ENCODE measurements at places on chromosomes 3 and 15.

DNA sequence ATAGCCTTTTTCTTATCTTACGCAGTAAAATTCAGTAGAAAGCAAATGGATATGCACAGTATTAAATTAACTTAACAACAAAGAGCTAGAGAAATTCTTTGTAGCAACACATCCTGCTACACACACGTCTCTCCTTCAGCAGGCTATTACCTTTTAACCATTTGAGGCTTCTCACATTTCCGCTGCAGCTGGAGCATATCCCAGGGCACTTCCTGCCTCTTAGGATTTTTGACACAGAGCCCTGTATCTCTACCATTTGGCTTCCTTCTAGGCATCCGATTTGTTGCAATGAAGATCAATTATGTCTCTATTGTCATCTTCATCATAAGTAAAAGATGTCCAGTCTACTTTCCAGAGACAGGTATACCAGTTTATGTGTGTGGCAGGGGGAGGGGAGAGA lies 292.4 kb upstream of the CBLB start:
- no peak for DNase-seq

DNA sequence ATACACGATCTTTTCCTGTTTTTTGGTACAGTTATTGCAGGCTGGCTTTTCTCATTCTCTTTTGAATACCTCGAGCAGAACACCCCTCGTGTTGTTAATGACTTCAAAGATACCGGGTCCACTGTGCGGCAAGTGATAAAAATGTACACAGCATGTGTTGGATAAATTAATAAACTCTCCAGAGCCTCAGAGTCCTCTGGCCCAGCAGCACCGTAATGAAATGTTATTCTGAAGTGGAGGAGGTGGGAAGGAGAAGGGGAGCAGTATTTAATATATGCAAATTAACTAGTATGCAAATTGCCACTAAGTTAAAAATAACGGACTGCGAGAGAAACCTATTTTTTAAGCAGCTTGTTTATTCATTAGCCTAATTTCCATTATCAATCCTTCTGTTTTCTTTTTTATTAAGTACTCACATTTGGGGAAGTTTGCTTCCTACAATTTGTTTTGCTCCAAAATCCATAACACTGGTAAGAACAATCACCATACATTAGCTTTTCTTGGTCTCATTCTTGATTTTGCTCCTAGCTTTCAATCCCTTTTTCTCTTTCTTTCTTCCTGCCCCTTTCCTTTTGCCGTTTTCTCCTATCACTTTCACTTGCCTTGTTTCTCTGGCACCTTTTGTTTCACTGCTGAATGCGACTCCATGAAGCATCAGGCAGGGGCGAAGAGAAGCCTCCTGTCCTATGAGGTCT lies 462.3 kb upstream of the PPP2R3A start:
- DNase-seq = no peak

- no peak for DNase-seq
Measured at GRCh38 chr3:127221037-127221436, 28.1 kb downstream of the PRR23E start.

DNA sequence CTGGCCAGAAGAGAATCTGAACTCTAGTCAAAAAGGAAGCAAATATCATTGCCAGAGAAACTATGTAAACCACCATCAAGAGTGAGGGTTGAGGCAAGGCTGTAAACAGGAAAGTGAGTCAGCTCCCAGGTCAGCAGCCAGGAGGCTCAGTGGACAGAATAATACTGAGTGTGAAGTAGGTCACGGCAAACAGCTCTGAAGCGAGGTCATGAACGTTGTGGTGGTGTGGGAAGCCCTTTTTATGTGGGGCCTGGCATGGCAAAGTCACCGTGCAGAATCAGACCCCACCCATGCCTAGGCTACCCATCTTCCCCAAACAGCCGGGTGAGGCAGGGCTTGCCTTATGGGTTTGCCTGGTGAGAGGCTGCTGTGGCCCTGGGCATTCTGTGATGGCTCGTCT lies 43.9 kb downstream of the THBS1 start:
- no peak for DNase-seq

DNA sequence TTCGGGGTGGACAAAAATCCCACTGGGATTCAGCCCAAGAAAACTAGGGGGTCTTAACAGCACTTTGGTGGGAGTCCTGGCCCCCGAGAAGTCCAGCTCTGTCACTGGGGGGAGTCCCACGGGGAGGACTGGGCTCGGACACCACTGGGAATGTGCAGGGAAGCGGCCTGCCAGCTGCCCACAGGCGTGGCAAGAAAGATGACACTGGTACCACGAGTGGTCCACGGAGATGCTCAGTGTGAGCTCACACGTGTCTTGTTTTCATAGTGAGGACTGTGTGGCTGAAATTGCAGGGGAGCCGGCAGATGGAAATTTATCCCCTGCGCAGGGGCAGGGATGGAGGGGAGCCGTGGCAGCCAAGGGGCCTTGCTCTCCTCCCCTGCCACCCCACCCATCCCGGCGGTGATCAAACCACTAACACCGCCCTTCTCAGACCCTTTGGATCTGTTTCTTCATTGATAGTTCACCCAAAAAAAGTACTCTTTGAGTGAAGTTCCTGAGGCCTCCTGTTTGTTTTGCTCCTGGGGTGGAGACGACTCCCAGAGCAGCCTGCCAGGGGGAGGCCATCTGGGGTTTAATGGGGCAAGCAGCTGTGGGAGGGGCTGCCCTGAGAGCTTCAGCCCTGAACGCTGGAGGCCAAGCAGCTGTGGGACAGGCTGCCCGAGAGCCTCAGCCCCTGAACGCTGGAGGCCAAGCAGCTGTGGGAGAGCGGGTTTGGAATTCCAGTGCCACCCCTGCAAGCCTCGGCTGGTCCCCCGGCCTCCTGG lies 130.9 kb downstream of the LRRK1 start:
- peak; percentile 4 for DNase-seq

DNA sequence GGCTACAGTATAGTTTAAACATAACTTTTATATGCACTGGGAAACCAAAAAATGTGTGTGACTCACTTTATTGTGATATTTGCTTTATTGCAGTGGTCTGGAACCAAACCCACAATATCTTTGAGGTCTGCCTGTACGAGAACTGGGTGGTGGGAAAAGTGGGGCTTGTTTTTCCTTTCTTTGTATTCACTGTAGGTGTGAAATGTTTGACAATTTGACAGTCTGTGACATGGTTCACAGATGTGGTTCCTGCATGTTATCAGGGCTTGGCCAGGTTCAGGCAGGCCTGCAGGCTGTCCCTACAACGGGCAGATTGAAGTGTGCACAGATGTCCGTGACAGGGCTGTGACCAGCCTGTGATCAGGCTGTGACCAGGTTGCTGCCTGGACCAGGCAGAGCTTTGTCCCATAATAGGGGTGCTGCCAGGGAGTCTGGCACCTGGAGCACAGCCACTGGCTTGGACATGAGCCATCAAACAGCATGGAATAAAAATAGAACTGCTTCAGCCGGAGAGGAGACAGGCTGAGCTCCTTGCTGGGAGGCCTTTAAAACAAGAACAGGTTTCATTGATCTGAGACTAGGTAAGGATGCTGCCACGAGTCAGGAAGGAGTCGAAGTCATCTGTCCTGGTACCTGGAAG lies 61.0 kb downstream of the KLF13 start:
- peak; percentile 87 for DNase-seq

DNA sequence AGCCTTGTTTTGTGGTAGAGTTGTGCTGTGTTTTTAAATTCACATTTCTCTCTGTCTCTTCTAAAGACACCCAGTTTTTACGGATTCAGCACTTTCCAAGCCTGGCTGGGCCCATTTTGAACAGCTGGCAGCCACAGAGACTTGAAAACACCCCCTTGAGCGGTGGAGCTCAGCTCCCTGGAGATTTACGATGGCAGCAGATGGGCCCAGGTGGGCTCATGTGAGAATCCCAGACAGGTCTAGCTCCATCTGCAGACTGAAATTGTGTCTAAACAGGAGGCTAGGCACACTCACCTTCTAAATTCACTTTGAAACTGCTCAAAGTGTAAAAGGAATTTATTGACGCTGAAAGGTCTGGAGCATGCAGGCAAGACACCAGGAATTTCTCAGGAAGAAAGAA lies 232.0 kb upstream of the HES1 start:
- no peak for DNase-seq

DNA sequence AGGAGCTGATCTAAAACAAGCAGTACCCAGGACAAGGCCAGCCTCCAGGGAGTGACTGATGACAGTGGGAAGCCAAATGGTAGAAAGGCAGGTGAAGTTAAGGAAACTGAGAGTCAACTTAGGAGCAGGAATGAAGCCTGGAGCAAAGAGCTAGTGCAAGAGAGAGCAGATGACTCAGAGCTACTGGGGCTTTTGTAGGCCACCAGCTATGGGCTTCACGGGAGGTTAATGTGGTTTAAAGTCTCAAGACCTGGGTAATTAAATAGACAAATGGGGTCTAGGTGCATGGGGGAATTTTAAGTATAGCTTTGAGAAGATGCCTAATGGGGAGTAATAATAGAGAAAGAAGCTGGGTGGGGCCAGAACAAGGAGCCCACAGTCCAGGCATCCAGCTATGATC lies 3.1 kb downstream of the CD86 start:
- no peak for DNase-seq

- no peak for DNase-seq
Measured at GRCh38 chr3:81516042-81516441, 245.4 kb downstream of the GBE1 start.

DNA sequence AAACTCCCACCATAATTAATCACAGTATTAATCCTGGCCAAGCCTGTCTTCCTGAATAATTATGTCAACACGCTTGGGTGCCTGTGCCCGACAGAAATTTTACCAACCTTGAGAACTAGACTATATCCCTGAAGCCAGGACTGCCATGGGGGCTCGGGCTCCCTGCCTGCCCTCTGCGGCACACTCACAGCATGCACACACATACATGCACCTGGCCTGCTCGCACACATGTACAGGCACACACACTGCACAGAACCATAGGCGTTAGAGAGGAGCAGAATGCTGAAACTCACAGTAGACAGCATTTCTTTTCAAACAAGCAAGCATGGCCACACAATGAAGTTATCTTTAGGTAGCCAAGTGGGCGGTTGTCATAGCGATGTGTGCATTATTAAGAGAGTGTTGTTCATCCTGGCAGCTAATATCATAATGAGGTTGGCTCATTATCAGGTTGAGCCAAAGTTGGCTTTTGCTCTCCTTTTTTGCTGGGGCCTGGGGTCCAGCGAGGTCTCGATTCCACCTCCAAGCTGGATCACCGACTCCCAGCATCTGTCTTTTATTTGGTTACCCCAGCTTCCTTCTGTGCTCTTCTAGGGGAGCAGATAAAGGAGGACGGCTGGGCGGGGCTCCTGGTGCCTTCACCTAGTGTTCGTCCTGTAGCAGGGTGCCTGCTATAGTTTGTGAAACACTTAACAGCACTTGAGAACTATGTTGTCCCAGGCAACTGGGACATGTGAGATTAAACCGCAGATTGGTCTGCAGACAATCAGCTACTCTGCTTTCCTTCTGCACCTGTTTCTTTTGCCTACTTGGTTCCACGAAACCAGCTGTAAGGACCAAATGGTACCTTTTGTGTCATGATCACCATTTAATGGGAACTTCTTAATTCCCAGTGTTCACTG lies 91.4 kb downstream of the ZNF621 start:
- DNase-seq = no peak

GRCh38 chr3:69865925-69866679 lies 126.8 kb downstream of the MITF start:
- peak; percentile 61 for DNase-seq

DNA sequence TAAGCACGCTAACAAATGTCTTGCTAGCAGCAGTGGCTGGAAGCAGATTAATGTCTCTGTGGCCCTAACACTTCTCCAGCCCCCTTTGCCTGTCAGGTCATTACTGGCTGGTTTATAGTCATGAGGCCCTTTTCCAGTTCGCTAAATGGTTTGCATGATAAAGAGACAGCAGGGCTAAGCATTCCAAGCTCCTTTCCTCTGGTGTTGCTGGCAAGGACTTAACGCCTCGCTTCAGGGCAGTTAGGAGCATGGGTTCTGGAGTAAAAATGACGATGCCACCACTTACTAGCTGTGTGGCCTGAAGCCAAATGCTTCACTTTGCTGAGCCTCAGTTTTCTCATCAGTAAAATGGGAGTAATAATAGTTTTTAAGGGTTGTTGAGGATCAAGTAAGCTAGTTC lies 185.9 kb downstream of the MEGF11 start:
- DNase-seq = no peak

DNA sequence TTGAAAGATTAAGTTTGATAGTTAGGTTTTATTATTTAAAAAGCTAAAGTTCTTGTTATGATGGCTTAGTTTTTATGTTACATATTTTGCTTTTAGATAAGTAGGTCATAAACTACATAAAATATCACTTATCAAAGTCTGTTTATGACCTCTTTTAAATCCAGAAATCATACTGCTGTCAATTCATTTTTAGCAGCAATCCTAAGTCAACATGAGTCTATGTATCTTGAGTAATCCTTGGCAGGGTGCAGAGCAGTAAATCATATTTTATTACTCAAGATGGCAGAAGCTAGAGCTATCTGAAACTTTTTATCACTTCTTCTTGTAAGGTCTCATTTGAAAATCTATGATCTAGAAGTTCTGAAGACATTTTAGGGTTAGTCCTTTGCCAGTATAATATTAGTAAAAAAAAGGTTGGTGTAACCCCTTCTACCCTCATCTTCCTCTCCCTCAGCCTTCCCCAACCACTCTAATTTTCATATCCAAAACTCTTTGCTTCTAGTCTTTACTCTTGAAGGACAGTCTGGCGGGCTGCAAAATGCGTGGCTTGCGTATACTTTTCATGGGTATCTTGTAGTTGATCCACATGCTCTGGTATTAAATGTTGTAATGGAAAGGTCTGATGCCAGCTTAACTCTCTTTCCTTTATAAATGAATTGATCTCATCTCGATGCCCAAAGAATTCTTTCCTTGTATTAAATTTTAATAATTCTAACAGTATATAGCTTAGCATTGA lies 134.0 kb upstream of the THRB start:
- DNase-seq = no peak

DNA sequence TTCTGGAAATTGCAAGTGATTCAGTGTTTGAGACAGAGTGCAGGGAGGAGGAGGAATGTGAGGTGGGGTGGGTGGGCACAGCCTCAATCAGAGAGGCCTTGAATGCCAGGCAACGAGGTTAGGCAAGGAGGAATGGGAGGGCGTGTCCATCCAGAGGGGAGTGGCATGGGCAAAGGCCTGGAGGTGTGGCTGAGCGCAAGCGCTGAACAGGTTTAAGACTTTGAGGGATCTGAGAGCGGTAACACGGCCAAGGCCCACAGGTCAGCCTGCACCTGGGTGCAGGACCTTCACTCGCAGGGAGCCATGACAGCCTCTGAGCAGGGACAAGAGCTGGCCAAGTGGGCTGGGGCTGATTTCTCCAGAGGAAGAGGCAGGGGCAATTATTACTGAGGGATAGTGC lies 125.9 kb downstream of the TPRA1 start:
- no peak for DNase-seq

DNA sequence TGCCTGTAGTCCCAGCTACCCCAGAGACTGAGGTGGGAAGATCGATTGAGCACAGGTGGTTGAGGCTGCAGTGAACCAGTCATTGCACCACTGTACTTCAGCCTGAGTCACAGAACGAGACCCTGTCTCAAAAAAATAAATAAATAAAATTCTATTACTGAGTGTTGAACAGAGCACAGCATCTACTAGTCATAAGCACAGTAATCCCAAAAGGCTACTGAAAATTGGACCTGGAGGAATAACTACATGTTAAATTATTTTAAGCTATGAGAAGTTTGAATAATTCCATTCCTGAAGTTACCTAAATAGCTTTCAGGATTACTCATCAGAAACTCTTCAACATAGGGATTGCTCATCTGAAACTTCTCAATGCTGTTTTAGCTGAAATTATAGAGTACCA lies 43.4 kb downstream of the ARMC8 start:
- DNase-seq = no peak

- no peak for DNase-seq
Measured at GRCh38 chr15:89500397-89501270, 4.3 kb upstream of the RHCG start.

GRCh38 chr3:27945229-27945628 lies 223.1 kb upstream of the EOMES start:
- DNase-seq = no peak

GRCh38 chr3:143183665-143183964 lies 64.0 kb downstream of the CHST2 start:
- DNase-seq = no peak

All from BE2C (cell line).